ENCODE measurements at places on chromosomes 1 and 21.

- no peak for DNase-seq
These were observed 2.7 kb upstream of the ZNF692 start for GRCh38 chr1:248861616-248862015.

GRCh38 chr1:100759188-100759587, 39.6 kb downstream of the VCAM1 start:
- DNase-seq: no peak

DNA sequence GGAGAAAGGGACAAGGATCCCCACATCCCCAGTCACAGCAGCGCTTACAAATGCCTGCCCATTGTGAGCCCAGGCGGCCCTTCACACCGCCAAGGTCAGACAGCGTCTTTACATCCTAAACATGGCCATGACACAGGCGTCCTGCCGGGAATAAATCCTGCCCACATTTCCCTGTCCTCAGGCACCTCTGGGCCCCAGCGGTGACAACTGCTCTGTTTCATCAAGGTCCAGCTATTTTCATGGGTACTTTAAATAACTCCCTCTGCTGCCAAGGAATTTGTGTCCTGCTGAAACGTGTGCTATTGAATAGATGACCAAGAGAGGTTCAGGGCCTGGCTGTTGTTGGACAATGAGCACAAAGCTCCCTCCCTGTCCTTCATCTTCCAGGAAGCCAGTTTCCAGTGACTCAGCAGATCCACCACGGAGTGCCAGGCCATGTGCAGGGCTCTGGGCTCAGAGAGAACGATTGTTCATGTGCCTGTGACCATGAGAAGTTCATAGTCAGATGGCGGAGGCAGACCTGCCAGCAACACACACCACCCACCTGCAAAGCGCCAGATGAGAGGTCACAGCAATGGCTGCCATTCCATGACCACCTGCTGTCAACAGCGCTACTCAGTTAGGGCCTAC, 195.8 kb downstream of the MATN1 start:
- no peak for DNase-seq

DNA sequence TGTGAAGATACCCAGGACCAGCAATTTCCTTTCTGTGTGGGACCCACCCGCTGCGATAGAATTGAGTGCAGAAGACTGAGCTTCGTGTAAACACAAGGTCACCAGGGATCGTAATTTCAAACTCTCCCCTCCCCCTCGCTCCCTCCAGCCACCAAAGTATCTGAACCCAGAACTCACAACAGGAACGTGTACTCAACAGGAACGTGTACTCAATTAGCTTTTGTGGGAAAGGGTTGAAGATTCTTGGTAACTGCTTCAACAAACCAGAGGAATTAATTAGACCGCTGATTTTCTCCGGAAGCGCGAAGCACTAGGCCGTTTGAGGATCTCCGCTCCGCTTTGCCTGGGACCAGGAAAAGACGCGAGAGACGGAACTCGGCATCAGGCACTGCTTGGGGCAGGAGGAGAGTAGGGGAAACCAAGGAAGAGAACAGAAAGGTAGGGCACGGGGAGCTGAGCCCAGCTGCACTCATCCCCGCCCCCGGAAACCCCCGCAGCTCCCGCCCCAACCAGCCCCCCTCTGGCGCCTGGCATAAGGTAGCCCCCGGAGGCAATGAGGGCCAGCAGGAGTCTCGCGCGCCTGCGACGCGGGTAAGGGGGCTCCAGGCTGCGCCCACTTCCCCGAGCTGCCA, 453 bp downstream of the DRAM2 start:
- DNase-seq: peak; percentile 74

- no peak for DNase-seq
These were observed 31.6 kb downstream of the HOOK1 start for GRCh38 chr1:59846209-59846894.

- DNase-seq: no peak
These were observed 27.3 kb downstream of the PRRX1 start for GRCh38 chr1:170691258-170691657.

DNA sequence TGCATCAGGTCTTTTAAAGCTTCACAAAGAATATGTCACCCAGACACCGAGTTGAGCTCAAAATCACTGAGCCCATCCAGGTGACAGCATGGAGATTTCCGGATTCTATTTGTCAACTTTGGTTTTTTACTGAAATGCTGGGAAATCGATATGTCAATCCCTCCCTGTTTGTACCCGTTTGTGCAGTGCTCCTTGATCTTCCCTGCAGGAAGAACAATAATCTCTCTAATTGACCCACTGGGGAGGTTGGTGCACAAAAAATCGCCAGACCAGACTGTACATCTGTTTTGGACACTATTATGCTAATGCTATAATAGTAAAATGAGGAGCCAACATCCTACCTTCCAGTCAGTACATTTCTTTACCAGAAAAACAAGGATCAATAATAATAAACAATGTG, 1.8 kb downstream of the BARHL2 start:
- no peak for DNase-seq

- no peak for DNase-seq
These were observed 1265.7 kb downstream of the NCAM2 start for GRCh38 chr21:22263890-22264289.

DNA sequence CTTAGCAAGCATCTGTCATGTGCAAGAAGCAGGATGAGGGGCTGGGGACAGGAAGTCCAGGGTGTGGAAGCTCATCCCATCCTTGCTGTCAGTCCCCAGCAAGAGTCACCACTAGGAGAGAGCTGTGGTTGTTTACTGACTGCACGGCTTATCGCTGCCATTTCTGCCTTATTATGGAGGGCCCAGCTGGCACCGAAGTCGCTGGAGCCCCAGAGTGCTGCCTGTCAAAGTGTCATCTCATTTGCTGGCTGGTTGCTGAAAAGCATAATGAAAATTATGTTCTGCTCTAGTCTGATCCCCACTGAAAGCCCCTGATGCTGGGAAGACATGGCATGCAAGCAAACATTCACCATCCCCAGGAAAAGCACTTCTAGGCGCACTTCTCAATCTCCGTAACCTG, 642.7 kb downstream of the NPHP4 start:
- DNase-seq: no peak

- DNase-seq: no peak
These were observed 34.6 kb upstream of the COX20 start for GRCh38 chr1:244800821-244801220.

GRCh38 chr1:209561532-209561931, 22.0 kb upstream of the CAMK1G start:
- DNase-seq: no peak

DNA sequence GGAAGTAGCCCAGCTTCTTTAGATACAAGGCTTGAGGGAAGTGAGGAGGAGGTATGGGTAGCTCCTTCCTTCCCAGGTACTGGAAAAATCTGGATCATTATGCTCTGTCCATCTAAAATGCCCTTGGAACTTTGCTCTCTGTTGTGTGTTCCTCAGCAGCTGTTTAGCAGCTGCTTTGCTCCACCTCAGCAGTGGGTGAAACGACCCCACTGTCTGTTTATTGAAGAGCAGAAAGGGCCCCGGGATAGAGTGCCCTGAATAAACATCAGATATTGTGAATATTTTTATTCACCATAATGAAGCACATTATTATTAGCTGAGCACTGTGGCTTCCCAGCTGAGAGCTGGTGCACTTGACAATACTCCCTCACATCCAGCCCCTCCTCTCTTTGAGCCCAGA, 237.9 kb downstream of the PBX1 start:
- no peak for DNase-seq

DNA sequence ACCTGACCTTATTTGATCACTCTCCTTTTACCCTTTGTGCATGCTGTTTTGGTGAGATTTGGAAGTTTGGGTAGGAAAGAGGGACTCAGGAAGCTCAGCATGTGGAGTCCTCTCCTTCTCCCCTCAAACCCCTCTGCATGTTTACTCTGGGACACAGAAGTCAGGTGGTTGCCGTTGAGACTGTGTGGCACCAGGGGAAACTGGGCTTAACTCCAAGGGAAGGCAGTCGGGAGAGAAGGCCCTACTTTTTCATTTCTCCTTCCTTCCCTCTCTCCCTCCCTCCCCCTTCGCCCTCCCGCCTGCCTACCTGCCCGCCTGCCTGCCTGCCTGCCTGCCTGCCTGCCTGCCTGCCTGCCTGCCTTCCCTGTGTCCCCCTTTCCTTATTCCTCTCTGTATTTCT, 34.8 kb upstream of the TTC22 start:
- DNase-seq: peak; percentile 18

DNA sequence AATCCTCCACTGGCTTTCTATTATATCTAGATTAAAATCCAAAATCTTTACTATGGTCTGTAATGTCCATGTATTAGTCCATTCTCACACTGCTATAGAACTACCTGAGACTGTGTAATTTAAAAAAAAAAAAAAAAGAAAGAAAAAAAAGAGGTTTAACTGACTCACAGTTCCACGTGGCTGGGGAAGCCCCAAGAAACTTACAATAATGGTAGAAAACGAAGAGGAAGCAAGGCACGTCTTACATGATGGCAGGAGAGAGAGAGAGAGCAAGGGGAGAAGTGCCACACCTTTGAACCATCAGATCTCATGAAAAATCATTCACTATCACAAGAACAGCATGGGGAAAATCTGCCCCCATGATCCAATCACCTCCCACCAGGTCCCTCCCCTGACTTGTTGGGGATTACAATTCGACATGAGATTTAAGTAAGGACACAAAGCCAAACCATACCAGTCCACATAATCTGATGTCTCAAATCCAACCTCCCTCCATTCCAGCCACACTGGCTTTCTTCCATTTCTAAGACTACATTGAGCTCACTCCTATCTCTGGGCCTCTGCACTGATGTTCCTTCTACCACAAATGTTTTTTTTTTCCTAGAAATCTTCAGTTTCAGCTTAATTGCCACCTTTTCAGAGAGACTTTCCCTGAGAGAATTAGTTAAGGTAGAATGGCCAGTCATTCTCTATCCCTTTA, 92.4 kb downstream of the EIF4G3 start:
- no peak for DNase-seq

GRCh38 chr1:87842156-87842555, 513.5 kb downstream of the LMO4 start:
- no peak for DNase-seq

- DNase-seq: no peak
These were observed 148.7 kb downstream of the FCRL5 start for GRCh38 chr1:157403608-157404007.

GRCh38 chr1:31501505-31501904, 74.8 kb upstream of the TINAGL1 start:
- DNase-seq: no peak

DNA sequence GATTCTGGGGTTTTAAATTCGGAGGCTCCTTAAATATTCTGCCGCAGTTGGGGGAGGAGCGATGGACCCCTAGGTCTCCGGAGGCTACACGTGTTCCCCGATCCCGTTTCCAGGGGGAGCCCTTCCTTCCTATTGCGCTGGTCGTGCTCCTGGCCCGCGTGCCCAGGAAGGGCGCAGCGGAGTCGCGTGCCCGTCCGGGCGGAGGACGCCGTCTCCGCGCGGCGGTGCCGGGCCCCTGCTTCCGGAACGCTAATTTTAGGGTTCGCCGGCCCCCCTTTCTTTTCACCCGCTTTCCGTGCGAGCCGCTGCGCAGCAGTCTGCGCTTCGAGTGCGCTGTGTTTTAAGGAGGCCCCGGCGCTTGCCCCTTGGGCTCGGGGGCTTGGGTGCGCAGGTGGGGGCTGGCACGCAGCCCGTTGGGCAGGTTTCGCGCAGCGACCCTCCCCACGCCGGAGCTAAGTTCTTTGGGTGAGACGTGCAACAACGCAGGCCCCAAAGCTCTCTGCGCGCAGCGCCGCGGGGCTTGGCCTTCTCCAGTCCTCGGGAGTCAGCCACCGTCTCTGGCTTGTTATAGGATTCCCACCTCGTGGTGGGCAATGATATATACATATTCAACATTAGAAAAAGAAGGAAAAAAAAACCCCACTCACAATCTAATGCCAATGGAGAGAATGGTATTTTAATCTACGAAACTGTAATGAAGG, 43.5 kb upstream of the DNAJC6 start:
- DNase-seq: peak; percentile 80

DNA sequence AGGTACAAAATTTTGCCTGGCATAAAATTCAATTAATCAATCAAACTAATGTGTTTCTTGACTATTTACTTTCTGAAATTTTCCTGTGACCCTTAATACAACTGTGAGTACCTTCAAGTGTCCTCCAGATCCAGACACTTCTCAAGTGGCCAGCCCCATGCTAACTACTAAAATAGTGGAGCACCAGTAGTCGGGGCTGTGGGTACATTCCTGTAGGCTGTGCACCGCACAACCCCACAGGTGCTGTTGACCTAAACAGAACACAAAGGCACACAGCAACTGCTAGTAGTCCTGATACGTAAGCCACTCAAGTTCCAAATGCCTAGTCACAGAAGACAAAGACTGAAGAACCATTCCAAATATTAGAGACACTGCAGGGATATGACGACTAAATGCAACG, 36.6 kb downstream of the TMEM50B start:
- no peak for DNase-seq

GRCh38 chr1:163076981-163077761, 8.0 kb downstream of the RGS4 start:
- DNase-seq: no peak

DNA sequence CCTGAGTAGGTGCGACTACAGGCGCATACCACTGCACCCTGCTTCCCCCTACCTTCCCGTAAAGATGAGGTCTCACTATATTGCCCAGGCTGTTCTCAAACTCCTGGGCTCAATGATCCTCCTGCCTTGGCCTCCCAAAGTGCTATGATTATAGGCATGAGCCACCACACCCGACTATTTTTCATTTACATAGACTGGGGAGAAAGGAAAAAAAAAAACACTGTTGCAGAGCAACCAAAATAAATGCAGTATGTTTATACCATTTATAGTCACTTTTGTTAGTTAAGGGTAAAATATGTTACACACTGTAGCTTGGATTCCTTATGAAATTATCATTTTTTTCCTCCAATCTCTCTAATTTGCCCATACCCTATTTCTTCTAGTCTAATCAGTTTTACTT, 35.2 kb upstream of the RGS8 start:
- no peak for DNase-seq

- DNase-seq: no peak
These were observed 41.5 kb upstream of the TSNAX start for GRCh38 chr1:231487019-231487418.

DNA sequence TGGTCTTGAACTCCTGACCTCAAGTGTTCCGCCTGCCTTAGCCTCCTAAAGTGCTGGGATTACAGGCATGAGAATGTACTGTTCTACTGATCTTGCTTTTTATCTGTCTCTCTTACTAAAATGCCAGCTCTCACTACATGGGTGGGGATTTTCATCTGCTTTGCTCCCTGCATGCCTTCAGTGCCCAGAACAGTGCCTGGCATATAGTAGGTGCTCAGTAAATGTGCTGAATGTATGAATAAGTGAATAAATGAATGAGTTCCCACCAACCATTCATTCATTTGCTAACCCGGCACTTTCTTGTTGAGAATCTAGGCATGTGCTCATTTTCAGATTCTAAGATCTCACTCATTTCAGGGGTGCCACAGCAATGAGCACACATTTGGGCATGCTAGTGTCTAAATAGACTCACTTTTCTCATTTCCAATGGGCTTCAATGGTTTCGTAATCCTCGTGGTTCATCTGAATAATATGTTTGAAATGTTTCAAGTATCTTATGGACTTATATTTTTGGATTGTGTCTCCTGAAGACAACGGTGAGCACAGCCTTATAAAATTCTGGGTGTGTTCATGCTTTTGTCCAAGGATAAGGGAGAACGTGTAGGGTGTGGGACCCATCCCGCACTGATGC, 7.6 kb downstream of the DHRS3 start:
- DNase-seq: no peak

All from COR-L47 (cell line).